ENCODE measurements at places on chromosomes 3 and 15.

DNA sequence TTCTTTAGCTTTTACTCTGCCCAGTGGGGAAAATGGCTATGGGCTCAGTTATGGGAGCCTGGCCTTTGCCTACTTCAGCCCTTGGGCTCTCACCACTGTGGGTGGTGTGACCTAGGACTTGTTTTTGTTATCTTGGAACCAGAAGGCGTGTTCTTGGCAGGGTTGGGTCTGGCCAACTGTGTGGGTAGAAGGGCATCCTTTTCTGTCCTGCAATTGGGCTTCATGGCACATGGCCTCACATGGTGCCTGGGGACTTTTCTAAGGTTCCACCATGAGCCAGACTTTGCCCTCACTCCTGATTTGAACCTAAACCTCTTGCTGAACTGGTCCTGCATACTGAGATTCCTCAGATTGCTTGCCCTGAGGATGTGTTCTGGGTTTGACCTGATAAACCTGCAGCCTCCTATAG, 1.7 kb downstream of the GLYCTK start:
- no peak for DNase-seq

- DNase-seq = no peak
Observed at GRCh38 chr3:38829404-38829803, 13.4 kb upstream of the SCN10A start.

DNA sequence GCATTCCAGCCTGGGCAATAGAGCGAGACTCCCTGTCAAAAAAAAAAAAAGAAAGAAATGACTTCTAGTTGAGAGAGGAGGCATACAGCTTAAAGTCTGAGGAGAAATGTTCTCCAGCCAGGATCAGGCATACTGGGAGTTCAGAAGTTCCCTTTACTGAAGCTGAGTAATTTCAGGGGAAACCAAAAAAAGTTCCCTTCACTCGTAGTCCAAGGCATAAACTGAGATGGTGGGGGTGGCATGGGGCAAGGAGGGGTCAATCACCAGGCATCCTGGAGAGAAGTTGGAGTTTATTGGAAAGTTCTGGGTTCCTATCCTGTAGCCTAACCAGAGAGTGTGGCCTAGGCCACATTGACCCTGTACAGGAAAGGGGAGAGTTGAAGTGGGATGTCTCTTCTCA, 5.9 kb downstream of the GPX1 start:
- no peak for DNase-seq

GRCh38 chr3:129525341-129525968, 3.0 kb upstream of the RHO start:
- DNase-seq = no peak

DNA sequence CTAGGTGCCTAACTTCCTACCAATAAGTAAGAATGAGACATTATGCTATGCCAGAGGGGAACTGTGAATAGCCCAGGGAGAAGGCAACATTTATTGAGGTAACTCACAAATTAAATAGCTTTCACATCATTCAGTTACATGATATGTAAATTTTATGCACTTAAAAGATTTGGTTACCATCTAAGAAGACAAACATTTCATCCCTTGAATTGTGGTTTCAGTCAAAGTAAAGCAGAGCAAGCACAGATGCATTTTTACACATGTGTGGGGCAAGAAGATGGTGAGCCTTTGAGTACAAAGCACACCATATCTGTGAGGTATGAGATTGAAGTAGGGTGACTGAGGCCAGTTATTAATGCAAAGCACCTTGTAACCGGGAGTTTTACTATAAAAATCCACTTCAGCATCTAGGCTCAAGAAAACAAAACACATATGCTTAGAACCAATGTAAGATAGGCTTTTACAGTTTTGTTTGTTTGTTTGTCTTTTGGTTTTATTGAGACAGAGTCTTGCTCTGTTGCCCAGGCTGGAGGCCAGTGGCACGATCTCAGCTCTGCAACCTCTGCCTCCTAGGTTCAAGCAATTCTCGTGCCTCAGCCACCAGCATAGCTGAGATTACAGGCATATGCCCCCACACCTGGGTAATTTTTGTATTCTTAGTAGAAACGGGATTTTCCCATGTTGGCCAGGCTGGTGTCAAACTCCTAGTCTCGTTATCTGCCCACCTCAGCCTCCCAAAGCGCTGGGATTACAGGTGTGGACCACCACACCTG, 3.5 kb downstream of the PLSCR2 start:
- no peak for DNase-seq

GRCh38 chr3:56573501-56573900, 16.5 kb downstream of the CCDC66 start:
- DNase-seq = no peak

DNA sequence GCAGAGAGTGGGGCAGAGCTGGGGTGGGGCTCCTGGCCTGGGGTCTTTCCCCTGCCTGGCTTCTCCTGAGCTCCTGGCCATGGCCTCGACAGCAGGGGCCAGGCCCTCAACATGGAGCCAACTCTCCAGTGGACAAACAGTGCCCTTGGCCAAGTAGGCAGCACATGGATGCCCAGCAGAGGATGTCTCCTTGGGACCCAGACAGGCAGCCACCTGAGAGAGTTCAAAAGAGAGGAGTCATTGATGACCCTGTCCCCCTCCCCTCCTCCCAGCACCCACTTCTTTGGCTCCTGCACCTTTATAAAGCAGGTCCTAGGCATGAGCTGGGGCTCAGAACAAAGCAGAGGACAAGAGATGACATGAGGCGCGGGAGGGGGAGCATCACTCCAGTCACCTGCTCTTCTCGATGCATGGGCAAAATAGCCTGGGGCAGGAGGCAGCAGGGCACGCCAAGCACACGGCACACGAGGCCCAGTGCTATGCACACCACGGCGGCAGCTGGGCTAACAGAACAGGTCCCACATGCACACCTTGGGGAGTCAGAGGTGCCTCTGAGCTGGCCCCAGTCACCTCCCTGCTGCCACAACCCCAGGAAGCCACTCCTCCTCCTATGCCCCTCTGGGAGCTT, 27.4 kb downstream of the SHISA5 start:
- DNase-seq = no peak
